ENCODE measurements at places on chromosomes 4 and X. TPM values are rescaled to one million over a fixed set of nuclear protein-coding genes. Genes with fewer than 3 reads are reported as not detected.

The AMTN gene
- not detected for total RNA-seq

The RIBC1 gene
- 0.74 TPM for total RNA-seq

The SLIT2 gene
- total RNA-seq: 26.4 TPM

The NDST4 gene
- not detected for total RNA-seq

The TMPRSS11F gene
- not detected for total RNA-seq

The PPP3CA gene
- total RNA-seq: 65.6 TPM

The NUDT11 gene
- 17.7 TPM for total RNA-seq

The VCX3B gene
- total RNA-seq: not detected

The MSX1 gene
- total RNA-seq: 7.8 TPM

The GLUD2 gene
- 1.00 TPM for total RNA-seq

The TBX22 gene
- total RNA-seq: not detected

The UGT2B10 gene
- not detected for total RNA-seq

The DNAAF6 gene
- not detected for total RNA-seq

The TRPC3 gene
- 2.0 TPM for total RNA-seq

The FGFBP2 gene
- total RNA-seq: not detected

The SHROOM2 gene
- under 0.01 TPM for total RNA-seq

The NALF2 gene
- not detected for total RNA-seq

The CT47B1 gene
- not detected for total RNA-seq

The NDUFB11 gene
- 67.1 TPM for total RNA-seq

The EMCN gene
- total RNA-seq: under 0.01 TPM

The CTAG2 gene
- not detected for total RNA-seq

The CNGA1 gene
- not detected for total RNA-seq

The WAS gene
- total RNA-seq: not detected

The PHEX gene
- 0.46 TPM for total RNA-seq

The TSR2 gene
- 10.4 TPM for total RNA-seq

The ZFX gene
- total RNA-seq: 60.6 TPM

The PARM1 gene
- 2.0 TPM for total RNA-seq

The MGARP gene
- total RNA-seq: 19.2 TPM

The RAP2C gene
- total RNA-seq: 11.6 TPM

The AKAP4 gene
- total RNA-seq: not detected

The ZIC3 gene
- total RNA-seq: not detected

The NFKB1 gene
- 34.3 TPM for total RNA-seq

The PRSS12 gene
- 34.1 TPM for total RNA-seq

The TNIP2 gene
- total RNA-seq: 47.1 TPM

The HPGDS gene
- total RNA-seq: not detected

The SYNPO2 gene
- 17.9 TPM for total RNA-seq

The FAM184B gene
- total RNA-seq: under 0.01 TPM

The CEP44 gene
- 20.7 TPM for total RNA-seq

The XAGE1A gene
- not detected for total RNA-seq

The RNF175 gene
- total RNA-seq: not detected

The CAPN6 gene
- not detected for total RNA-seq

The TRAM1L1 gene
- total RNA-seq: 0.43 TPM

The MAGEA4 gene
- total RNA-seq: not detected

The APEX2 gene
- total RNA-seq: 4.0 TPM

The STEEP1 gene
- 40.2 TPM for total RNA-seq

The PDGFC gene
- 31.6 TPM for total RNA-seq
